ENCODE measurements at places on chromosomes 7 and 10.

DNA sequence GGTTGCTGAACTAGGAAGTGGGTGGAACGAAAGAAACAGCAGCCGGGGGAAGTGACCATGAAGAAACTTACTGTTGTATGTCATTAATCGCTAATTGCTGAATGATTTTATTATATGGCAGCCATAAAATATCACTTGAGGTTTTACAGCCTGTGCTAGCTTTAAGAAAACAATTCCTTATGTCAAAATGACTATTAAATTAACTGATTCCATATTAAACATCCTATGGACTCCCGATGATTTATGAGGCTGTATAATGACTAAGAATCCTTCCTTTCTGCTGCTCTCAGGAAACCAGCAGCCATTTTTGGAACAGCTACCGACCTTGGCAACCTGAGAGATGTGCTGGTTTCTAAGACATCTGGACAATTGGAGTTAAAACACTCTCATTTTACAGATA, 421.9 kb downstream of the SORCS3 start:
- no peak for DNase-seq

GRCh38 chr7:11193131-11193867, 219.6 kb downstream of the PHF14 start:
- DNase-seq: no peak

DNA sequence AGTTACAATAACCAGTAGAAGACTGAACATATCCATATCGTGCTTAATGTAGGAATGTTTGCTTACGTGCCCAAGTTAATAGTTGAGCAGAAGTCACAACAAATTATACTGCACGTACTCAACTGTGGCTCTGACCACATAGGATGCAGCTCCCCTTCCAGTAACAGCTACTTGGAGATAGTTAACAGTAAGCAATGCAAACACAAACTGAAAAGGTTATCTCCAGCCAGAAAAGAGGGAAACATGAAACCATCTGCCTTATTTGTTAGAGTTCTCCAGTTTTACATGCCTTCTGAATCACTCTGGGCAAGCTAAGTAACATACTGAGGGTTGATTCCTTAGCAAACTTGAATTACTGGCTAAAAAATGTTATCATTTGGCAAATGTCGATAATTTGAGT, 9.8 kb downstream of the DHX32 start:
- no peak for DNase-seq

DNA sequence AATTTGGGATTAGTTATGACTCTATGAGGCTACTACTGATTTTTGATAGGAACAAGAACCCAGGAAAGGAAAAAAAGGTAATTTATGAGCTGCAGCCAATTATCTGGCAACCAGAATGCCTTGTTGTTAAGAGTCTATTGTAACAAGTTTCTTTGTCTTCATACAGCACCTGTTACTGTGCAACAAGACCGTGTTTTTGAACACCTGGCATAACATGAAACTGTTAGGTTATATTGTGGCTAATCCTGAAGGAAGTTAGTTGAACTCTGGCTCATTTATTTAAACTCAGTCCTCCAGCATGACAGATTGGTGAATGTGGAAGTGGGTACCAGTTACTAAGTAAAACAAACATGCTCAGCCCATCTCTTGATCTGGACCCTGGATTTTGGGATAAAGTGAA, 33.0 kb downstream of the RALA start:
- no peak for DNase-seq

DNA sequence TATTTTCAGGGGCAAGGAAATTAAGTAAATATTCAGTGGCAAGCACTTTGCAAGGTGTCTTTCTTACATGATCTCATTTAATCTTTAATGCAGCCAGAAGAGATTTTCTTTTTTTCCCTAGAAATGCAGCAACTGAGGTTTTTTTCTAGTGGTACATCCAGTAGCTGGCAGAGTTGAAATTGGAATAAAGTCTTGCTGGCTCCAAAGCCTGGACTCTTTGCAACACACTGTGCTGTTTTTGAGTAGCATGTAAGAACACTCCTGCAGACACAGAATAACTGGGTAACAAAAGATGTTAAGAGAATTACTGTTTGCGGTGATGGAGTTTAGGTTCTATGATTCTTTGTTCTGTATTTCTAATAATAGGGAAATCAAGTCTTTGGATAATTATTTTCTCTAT, 123.6 kb downstream of the PON1 start:
- DNase-seq: no peak

DNA sequence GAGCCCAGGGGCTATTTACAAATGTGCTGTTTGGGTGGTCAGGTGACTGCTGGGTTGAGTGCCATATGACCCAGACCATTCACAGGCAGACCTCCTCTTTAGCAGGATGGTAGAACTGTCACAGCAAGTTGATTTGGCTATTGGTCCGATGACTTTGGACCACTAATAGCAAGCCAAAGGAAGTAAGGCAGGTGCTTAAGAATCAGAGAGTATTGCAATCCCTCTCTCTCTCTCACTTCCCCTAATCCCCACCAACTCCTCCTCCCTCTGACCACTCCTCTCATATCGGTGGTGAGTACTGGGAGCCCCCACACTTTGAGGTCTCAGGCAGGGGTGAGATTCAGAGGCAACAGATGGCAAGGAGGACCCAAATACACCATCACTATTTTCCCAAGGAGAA, 165.3 kb downstream of the TRIL start:
- DNase-seq: no peak

GRCh38 chr7:103059471-103059870, 15.1 kb downstream of the FBXL13 start:
- no peak for DNase-seq

DNA sequence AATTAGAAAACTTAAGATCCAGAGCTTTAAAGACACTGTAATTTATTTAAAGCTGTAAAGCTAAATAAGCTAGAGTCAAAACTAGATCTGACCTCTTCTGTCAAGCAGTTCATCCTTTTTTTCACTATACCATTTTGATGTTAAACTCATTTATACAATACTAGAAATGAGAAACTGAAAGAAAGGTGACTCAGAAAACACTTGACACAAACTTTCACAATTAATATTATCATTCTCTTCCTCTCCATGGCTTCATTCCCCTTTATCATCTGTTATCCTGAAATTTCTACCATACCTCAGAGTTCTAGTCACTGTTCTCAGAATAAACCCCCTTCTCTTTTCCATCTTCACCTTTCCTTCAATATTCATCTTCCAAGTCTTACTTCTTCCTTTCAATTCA, 1.3 kb downstream of the FIGNL1 start:
- no peak for DNase-seq

GRCh38 chr10:113716109-113716910, 35.2 kb upstream of the PLEKHS1 start:
- no peak for DNase-seq

- DNase-seq: no peak
These were observed 258.3 kb downstream of the GATA3 start for GRCh38 chr10:8312781-8313180.

GRCh38 chr7:45643630-45644029, 69.5 kb downstream of the ADCY1 start:
- no peak for DNase-seq

- no peak for DNase-seq
These were observed 64.0 kb upstream of the FERD3L start for GRCh38 chr7:19209166-19209696.

GRCh38 chr10:78528749-78529204, 495.1 kb downstream of the RPS24 start:
- DNase-seq: no peak

DNA sequence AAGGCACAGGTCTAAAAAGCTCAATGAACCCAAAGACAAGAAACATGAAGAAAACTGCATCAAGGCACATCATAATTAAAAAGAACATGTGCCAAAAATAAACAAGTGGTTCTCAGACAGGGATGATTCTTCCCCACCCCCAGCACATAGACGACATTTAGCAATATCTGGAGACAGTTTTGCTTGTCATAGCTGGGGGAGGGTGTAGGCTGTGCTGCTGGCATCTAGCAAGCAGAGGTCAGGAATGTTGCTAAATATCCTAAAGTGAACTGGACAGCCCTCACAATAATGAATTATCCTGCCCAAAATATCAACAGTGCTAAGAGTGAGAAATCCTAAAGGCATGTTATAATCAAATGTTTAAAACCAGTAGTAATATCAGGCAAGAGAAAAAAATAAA, 122.6 kb downstream of the MICU1 start:
- no peak for DNase-seq

GRCh38 chr7:93751421-93751820, 139.1 kb downstream of the TFPI2 start:
- no peak for DNase-seq

DNA sequence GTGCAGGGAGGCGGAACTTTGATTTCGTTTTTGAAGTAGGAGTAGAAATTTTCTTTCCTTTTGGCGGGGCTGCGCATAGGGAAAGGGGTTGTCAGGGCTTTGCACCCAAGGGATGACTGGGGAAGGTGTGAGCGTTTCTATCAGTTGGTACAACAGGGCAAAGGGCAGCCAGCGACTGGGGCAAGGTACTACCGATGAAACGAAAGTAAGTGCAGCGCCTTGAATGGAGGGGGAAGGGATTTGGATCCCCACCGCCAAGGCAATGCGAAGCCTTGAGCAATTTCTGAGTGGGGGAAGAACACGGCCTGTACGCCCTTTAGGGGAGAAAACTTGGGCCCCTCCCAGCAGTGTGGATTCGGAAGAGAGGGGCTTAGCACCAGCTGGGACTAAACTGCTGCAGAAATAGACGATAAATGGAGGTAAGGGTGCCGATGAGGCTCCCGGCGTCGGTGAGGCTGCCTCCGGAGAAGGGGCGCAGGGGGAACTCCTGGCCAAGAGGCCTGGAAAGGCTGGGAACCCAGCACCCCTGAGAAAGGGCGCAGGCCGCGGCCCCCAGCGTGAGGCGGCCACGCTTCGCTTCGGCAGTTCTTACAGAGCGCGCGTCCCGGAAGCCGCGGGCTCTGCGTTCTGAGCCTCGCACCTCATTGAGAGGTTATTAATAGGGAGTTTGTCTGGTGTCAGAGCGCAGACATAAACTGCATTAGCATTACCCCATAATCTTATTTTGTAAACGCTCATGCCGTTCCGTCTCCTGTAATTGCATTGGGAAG, 10.0 kb upstream of the TLX1 start:
- DNase-seq: no peak
